Posterior cingulate gyrus (tissue), 11 donors: ENCODE measurements at places on chromosomes 7 and 10.

DNA sequence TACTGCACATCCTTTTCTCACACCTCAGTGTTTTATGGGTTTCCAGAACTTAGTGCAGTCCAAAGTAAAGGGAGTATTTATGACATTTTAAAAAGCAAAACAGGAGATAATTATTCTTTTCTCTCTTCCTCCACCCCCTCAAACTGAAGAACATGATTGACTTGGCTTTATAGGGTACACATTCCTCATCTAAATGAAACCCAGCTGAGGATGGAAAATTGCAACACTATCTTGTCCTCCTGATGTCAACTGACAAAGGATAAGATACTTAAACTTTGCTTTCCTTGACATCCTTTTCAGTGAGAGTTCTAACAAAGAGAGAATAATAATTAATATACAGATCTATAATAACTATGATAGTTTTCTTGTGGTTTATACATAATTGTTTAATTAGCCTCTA lies 299.1 kb downstream of the BBS9 start:
- no peak for DNase-seq

GRCh38 chr10:47190802-47191450 lies 109.1 kb upstream of the GDF10 start:
- DNase-seq: no peak

DNA sequence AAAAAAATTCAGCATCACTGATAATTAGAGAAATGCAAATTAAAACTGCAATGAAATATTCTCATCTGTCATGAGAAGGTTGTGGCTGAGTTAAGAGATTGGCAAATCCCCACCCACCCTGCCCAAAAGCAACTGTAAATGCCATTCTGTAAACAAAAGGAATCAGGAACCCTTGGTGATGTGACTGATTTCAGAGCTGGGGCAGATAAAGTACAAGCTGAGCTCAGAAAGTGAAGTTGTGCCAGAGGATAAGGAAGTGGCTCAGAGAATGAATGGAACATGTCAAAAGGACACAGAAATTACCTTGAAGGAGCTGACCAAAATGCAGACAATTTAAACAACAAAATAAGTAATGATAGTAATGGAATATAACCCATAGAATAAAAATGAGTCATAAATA lies 32.7 kb upstream of the ARMS2 start:
- DNase-seq: no peak

GRCh38 chr7:22204312-22204711 lies 152.6 kb downstream of the RAPGEF5 start:
- no peak for DNase-seq

DNA sequence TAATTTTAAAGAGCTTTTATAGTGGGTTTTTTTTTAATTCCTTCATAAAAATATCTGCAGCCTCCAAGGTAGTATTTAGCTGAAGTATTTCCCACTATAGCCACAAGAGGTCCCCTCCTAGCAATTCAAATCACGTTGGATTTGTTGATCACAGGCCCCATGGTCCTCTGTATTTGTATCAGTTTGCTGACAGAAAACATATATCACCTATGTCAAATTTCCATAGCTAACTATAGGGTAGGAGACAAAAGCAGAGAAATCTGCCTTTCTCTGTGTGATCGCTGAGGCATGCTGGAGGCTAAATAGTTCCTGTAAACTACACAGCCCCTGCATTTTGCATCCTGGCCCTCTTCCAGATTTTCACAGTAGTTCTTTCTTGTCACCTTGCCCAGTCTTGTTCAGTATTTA lies 1.7 kb upstream of the CTNNA3 start:
- DNase-seq: no peak

- DNase-seq: no peak
Measured at GRCh38 chr10:124436191-124436638, 13.6 kb downstream of the NKX1-2 start.

- DNase-seq: no peak
Measured at GRCh38 chr10:23325132-23325531, 19.5 kb downstream of the C10orf67 start.

- no peak for DNase-seq
Measured at GRCh38 chr10:14158575-14158974, 172.1 kb downstream of the FRMD4A start.

DNA sequence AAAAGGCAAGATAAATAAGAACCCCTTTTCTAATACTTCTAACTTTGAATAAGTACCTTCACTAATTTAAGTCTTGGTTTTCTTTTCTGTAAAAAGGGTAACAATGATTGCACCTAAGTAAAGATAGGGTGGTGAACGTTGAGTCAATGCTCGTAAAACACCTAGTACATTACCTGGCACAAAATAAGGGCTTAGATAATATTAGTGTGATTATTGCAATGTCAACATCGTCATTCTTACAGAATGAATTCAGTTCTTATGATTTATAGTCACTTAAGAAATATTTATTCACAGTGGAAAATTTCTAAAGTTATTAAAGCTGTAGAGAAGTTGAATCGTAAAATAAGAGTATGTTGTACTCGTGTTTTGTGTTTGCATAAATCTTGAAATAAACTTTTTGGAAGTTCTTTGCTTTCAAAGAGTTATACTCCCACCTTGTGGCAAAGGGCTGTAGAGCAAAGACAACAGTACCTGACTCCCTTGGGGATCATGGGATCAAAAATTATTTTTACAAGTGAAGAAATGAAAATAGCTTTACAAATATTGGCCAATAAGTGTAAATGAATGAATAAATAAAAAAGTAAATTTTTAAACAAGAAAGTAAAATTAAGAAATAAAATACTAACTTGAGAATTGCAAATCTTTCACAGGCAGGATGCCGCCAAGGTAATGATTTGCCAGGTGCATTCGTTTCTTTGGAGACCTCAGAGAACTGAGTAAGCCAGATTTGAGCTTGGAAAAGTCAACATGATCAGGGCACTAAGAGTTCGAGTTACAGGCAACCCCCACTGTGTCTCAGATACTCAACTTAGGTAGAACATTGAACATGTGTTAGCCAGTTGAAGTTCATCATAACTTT lies 285.8 kb upstream of the CACNA2D1 start:
- DNase-seq: no peak

- no peak for DNase-seq
Measured at GRCh38 chr7:94276795-94277194, 117.9 kb upstream of the COL1A2 start.

DNA sequence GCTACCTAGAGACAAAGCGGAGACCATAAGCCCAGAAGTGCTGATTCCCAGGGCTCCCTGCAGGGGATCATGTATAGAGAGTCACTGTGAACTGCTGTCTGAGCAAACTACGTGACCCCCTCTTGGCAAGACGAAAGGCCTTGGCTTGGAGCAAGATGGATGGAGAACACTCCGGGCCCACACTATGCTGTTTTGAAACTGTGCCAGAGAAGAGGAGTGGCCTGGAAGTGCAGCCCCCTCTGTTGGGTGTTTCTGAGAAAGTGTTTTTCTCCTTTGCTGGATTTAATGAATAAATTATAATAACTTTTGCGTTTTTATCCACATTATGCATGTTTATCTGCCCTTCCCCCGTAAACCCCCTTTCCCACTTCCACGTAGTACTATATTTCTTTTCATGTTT lies 639.3 kb upstream of the GALNT17 start:
- DNase-seq: no peak

DNA sequence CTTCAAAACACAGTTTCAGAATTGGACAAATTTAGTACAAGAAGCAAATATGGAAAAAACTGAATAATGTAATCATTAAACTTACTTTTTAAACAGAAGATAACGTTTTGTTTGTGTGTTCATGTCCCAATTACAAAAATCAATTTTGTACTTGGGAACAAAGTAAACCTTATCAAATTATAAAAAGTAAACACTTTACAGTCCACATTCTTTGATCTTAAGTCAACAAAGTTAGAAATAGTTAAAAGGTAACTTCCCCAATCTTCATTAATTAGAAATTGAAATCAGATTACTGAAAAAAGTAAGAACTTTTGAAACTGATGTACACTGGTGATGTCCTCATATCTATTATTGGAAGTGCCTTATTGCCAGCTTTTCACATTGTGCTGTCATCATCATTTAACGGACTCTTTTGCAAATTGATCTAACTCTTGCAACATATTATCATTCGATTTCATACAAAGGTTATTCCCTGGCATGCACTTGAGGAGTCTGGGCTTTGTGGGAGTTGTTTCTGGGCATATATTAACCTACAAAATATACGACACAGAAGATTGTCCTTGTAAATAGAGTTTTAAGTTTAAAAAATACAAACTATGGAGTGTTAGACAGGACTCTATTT lies 15.1 kb upstream of the CYP2E1 start:
- DNase-seq: no peak

GRCh38 chr10:69679736-69680135 lies 49.7 kb downstream of the FAM241B start:
- peak; percentile 28 for DNase-seq

DNA sequence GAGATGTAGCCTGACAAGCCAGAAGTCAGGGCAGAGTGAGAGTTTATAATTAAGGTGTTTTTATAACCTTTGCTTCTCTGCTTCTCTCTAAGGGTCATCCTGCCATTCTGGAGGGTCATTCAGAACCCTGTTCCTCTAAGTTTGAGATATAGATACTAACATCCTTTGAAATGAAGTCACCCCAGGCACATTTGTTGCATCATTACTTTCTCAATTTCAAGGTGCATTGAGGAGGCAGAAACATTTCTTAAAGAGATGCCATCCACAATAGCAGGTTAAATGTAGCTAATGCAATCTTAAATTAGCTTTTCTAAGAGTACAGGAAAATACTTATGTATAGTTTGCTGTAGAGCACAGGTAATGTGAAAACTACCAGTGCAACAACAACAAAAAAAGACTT lies 106.4 kb downstream of the LRRC4 start:
- no peak for DNase-seq

DNA sequence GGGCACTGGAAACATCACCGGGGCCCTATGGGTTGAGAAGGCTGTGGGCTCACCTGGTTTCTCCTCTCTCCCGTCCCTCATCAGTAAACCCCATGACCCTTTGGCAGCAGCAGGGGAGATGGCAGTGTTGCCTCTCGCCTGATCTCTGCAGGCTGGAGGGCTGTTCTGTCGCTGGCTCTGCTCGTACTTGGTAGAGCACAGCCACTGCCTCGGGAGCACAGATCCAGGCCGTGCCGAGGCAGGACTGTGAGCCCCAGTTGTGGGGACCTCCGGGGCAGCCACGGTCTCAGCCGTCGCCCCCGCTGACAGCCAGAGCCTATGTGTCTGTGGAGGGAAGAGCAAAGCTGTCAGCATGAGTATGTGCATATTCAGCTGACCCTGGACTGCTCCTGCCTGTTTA lies 94.9 kb downstream of the PTPRE start:
- DNase-seq: no peak

DNA sequence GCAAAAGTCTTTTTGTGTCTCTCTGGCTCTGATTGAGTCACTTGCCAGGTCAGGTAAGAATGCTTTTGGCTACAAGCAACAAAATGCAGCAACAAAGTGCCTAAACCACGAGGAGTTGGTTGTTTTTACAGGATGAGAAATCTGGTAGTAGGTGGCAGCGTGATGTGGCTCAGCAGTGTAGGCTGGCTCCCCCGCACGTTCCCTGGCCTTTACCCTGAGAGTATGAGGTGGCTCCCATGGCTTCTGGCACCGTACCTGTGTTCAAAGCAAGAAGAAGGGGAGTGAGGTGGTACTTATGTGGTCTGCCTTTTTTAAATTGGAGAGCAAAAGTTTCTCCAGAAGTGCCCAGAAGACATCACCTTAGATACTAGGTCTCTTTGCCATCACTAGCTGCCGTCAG lies 11.7 kb downstream of the PRKRIP1 start:
- DNase-seq: peak; percentile 33

DNA sequence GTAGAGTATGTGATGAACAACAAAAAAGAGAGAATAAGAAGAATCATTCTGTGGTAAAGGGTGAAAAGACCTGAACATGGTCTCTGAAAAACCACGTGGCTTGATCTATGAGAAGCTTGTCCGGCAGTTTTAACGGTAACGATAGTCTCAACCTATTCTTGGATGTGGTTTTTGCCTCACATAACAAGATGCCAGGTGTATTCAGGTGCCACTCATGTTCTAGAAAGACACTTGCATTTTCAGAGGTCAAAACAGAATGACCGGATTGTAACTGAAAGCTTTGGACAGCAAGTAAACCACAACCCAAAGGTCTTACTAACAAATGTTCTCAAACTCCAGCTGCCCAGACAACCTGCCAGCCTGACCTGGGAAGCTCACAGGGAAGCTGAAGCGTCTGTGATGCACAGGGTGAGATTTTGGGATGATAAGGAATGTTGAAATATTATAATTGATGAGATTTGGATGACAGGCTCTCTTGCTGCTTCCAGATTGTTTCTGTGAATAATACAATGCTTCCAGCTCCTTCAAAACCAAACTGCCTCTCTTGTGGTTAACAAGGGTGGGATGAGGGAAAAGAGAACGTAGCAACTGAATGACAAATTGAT lies 137.4 kb upstream of the GRB10 start:
- DNase-seq: no peak

- no peak for DNase-seq
Measured at GRCh38 chr10:4127518-4128315, 342.7 kb upstream of the KLF6 start.

DNA sequence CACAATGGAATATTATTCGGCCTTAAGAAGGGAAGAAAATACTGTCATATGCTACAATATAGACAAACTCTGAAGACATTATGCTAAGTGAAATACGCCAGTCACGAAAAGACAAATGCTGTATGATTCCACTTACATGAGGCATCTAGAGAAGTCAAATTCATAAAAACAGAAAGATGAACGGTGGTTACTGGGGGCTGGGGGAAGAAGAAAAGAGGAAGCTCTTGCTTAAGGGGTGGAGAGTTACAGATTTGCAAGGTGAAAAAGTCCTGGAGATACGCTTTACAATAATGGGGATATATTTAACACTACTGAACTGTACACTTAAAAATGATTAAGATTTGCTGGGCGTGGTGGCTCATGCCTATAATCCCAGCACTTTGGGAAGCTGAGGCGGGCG lies 49.0 kb downstream of the PSMC2 start:
- no peak for DNase-seq

DNA sequence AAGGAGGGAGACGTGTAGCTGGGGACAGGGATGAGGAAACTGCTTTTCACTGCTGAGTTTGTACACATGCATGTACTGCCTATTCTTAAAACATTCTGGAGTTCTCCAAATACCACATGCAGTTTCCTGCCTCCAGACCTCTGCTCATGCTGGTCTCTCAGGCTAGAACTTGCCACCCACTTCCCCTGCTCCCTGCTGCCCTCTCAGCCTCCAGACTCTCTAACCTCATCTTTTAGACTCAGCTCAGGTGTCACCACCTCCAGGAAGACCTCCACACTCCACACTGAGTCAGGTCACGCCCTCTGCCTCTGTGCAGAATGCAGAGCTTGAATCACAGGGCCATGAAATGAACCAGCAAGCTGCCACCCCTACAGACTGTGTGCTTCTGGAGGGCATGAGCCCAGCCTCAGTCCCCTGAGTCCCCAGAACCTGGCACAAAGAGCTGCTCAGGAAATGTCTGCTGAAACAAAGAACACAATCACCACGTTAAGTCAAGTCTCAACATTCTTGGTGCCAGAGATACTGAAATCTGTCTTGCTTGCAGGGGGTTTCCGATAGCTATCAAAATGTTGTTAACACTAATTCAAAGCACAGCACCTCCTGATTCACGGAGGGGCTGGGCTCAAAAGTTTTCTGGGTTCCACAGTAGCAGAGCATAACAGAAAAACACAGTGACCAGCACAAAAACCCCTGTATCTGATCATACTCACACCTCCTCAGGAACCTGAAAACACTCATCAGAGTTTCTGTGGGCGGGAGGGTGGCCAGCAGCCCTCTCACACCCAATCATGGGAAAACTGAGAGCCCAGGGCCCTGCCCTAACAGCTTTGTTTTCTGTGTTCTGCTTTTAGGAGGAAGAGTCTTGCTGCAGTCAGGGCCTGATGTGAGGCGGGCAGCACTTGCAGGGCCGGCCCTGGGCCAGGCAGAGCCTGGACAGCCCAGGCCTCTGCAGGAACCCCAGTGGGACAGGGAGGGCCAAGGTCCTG lies 21.1 kb downstream of the FAM53B start:
- DNase-seq: peak; percentile 79
